ENCODE measurements at places on chromosomes 1 and 21.

- no peak for DNase-seq
These were observed 415.4 kb downstream of the TTLL7 start for GRCh38 chr1:83583351-83584014.

DNA sequence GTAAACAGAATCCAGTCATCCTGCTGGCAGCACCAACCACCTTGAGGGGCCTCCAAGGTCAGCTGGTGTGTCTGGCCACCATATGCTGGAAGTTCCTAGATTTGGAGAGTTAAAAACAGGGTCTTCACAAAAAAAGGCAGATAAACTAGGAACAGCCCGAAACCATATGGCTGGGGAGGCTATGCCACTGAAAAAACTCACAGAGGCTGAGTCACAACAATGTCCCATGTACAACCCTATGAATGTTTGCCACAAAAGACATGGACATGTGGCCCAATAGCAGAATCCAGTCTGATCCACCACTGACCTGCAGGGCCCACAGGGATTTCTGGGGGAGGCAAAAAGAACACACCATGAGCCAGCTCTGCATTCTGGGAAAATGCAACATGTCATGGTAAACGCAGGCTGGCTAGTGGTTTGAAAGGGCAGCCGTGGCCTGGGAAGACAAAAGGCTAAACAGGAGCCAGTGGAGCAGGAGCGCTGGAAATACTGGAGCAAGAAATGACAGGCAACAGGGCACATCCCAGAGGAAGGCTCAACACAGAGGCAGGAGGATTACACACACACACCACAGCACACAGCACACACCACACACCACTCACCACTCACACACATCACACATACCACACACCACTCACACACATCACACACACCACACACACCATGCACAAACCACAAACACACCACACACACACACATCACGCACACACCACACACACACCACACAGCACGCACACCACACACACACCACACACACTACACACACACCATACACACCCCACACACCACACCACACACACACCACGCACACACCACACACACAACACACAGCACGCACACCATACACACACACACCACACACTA lies 55.4 kb downstream of the HSF2BP start:
- DNase-seq = no peak

DNA sequence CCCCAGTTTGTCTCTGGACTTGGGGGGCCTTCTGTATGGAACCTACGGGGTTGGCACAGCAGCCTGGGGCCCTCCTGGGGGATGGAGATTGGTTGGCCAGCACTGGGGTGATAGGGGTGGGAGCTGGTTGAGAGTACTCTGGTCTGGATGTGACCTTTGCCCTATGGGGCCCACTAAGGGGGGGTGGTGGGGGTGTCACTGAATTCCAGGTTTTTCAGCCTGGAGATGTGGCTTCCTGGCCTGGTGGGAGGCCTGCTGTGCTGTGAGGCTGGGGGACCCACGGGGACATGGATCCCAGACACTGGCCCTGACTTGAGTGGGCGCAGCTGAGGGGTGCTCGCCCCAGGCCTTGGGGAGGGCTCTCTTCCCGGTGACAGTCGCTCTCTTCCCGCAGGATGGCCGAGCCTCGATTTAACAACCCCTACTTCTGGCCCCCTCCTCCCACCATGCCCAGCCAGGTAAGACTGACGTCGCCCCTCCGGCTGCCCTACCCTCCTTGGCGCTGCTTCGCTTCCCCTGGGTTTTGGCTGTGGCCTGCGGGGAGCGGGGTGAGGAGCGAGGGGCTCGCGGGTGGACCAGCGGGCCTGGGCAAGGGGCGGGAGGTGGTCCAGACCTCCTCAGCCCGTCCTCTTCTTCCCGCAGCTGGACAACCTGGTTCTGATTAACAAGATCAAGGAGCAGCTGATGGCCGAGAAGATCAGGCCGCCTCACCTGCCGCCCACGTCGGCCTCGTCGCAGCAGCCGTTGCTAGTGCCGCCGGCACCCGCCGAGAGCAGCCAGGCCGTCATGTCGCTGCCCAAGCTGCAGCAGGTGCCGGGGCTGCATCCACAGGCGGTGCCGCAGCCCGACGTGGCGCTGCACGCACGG lies 19.6 kb downstream of the ZNF362 start:
- DNase-seq = no peak

DNA sequence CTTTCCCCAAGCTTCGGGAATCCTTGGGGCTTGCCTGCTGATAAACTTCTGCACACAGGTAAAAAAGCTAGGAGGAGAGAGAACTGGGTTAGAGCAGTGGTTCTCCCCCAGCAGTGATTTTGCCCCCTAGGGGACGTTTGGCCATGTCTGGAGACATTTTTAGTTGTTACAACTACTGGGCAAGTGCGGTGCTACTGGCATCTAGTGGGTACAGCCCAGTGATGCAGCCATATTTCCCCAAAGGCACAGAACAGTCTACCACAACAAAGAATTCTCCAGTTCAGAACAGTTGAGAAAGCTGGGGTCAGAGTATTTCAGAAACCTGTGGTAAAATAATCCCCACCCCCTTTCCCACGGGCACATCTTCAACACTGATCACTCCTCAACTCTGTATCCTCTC lies 41.3 kb downstream of the LRRC71 start:
- no peak for DNase-seq

DNA sequence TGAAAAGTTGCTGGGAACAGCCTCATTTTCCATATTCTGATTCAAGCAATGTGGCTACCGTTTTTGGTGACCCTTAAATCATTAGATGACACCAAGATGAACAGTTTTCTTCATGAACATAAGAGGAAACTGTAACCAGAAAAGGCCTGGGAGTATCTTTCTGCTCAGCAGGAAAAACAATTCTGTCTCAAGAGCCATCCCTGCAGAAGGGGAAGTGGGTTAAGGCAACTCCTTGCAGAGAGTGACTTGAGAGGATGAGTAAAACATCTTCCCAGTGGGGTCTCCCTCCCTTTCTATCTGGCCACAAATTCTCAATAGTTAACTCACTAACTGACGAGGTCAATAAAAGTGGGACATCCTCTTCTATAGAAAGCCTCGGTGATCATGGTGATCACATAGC lies 187.6 kb upstream of the NRIP1 start:
- DNase-seq = no peak

GRCh38 chr1:96845464-96845863 lies 123.9 kb downstream of the PTBP2 start:
- DNase-seq = no peak

DNA sequence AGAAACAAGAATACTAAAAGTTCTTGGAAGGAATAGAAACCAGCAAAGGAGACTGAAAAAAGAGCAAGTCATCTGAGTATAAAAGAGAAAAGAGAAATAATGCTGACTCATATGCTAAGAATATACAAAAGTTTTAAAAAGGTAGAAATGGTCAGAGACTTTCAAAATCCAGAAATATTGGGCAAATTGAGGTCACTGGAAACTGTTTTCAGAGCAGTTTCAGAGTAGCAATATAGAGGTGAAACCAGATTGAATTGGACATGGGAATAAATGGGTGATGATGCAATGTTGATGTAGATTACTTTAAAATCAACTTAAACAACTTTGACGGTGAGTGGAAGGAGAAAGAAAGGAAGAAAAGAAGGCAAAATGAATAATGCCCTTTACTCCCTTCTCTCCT lies 1.8 kb upstream of the RPS6KC1 start:
- DNase-seq = no peak

GRCh38 chr21:35697321-35697808 lies 363.0 kb downstream of the SETD4 start:
- no peak for DNase-seq

- no peak for DNase-seq
These were observed 603 bp upstream of the DHRS3 start for GRCh38 chr1:12618661-12618964.

DNA sequence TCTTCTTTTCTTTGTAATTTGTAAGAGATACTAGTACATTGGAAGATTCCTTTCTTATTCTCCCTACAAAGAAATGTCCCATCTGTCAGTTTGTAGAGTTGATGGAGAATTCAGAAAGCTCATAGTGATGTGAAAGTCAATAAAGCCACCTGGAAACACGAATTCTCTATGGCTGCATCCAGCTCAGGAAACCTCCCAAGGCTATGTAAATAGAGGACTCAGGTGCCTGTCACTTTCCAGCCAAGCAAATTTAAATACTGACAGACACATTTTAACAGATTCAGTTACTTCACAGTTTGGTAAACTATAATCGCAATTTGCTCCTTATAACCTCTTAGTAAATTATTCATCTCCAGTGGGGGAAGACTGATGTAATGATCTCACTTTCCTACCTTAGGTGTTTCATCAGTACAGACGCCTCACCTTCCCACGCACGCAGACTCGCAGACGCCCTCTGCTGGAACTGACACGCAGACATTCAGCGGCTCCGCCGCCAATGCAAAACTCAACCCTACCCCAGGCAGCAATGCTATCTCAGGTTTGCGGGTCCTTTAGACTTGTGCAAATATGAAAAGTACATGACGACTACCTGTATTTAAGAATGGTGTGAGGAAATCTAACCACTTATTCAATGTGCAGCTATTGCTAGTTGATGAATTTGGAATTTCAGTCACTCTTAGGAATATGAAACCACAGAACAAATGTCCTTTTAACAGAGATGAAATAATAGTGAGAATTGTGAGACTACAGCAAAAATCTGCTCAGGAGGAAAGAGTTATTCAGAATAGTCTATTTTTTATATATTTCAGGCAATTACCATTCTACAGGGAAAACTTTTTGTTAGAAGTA lies 60.6 kb downstream of the PTPRC start:
- DNase-seq = no peak

GRCh38 chr1:230822092-230822581 lies 46.2 kb downstream of the C1orf198 start:
- DNase-seq = no peak

GRCh38 chr1:173405281-173405680 lies 71.9 kb upstream of the PRDX6 start:
- DNase-seq = no peak

DNA sequence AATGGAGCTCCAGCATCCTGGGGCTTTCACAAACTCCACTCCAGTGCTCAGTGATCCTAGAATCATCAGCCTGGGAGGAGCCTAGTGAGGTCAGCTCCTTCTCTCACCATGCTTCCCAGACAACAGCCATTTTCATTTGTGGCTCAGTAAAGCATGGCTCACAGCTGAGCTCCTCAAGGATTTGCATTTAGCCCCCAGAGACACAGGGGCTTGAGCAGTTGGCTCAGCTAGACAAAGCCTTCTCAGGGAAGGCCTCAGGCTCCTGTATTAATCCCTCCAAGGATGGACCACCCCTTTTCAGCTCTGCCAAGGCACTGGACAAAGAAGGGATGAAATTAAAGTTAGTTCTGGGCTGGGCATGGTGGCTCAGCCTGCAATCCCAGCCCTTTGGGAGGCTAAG lies 39.5 kb downstream of the ERI3 start:
- DNase-seq = no peak

DNA sequence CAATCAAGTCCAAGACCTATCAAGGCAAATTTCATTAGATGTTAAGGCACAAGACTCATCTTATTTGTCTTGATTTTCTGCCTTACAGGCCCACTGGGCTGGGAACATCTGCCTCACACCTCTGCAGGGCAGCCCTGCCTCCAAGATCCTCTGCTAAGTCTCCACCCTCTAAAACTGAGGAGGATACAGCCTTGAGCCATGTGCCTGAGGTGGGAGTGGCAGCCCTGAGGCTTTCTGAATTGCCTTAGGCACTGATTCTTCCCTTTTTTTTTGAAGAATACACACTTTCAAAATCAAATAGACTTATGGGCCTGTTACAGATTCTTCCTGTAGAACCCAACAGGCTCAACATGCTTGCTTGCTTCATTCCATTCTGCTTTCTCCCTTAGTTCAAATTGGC lies 544.3 kb upstream of the ADAMTS5 start:
- DNase-seq = no peak

- DNase-seq = peak; percentile 86
These were observed 32.0 kb downstream of the MAP7D1 start for GRCh38 chr1:36187800-36188593.

- no peak for DNase-seq
These were observed 74.3 kb downstream of the SDC3 start for GRCh38 chr1:30834253-30834652.

DNA sequence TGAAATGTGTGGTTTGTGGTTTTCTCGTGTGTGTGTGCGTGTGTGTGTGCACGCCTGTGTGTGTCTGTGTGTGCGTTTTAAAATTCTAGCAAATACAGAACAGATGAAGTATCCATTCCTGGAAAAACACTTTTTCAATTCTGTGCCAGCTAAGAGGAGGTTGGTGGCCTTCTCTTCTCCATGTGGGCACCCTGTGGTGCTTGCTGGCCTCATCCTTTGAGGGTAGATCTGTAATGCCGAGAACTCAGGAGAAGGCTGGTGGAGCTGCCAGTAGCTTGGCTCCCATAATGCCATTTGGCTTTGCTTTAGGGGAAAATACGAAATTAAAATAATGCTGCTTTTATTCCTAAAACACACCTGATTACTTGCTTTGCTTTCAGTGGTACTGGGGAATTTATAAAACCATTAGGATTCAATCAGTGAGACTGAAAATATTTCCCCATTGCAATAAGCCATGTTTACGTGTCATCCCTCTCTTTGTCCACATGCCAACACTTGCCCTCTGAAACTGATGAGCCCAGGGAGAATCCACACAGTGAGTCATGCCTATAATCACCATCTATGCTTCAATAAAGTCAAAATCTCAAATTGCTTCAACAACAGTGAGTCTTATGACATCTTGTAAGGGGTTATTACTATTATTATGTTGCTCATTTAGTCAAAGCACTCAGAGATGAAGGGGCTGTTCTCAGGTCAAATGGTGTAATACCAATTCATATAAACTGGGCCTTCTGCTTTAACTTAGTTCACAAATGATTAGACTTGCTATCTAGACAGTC lies 39.2 kb downstream of the ABCA4 start:
- no peak for DNase-seq

DNA sequence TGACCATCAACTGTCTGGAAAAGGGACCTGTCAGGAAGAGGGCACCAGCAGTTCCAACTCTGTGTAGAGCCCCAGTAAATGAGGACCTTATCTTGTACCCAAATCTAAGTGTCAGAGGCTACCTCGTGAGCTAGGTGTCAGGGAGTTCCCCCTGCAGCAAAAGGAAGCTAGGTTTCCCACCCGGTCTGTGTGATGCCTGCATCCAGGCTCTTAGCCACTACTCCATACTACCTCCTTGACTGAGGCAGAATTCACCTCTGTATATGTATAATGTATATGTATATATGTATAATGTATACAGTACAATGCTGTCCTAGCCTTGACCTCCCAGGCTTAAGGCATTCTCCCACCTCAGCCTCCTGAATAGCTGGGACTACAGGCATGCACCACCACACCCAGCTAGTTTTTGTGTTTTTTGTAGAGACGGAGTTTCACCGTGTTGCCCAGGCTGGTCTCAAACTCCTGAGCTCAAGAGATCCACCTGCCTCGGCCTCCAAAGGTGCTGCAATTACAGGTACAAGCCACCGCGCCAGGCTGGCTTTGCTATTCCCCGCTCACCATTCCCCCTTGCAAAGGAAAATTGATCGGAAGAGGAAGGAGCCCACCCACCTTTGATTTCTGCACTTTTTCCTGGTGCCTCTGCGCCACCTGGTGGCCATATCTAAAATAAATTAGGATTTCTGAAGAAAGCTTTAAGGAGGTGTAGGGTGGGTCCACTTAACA lies 15.7 kb upstream of the LUZP1 start:
- no peak for DNase-seq

Measured in RWPE2 (cell line).